Left colon (tissue), 2 donors: ENCODE measurements at places on chromosomes 13 and 19. TPM values are rescaled to one million over a fixed set of nuclear protein-coding genes. Genes with fewer than 3 reads are reported as not detected.
A peak's percentile ranks its signal among the peaks of the same experiment; 100 is the strongest.

- peak; percentile 42 for DNase-seq
Observed at GRCh38 chr13:29901710-29902631, 51.6 kb upstream of the UBL3 start.

GRCh38 chr19:38346837-38347236 lies 11.2 kb downstream of the CATSPERG start:
- no peak for DNase-seq

DNA sequence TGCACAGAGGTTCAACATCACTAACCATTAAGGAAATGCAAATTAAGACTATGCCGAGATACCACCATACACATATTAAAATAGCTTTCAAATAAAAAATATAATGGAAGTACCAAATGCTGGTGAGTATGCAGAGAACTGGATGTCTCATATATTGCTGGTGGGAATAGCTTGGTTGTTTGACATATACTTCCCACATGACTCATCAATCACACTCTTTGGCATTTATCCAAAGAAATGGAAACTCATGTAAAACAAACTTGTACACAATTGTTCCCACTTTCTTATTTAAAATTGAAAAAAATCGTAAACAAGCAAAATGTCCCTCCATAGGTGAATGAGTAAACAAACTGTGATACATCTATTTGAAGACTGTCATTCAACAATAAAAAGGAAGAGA lies 982.6 kb upstream of the ATXN8OS start:
- DNase-seq: no peak

GRCh38 chr13:77779552-77780272 lies 82.2 kb downstream of the SLAIN1 start:
- DNase-seq: no peak

GRCh38 chr19:2970201-2970835 lies 7.0 kb upstream of the TLE6 start:
- DNase-seq: no peak

Gene PRR19
- total RNA-seq: 0.50 TPM

Gene MEF2B
- total RNA-seq: 3.5 TPM

Gene SOX1
- total RNA-seq: not detected
